ENCODE measurements at places on chromosomes 6 and 20.
A peak's percentile ranks its signal among the peaks of the same experiment; 100 is the strongest.

DNA sequence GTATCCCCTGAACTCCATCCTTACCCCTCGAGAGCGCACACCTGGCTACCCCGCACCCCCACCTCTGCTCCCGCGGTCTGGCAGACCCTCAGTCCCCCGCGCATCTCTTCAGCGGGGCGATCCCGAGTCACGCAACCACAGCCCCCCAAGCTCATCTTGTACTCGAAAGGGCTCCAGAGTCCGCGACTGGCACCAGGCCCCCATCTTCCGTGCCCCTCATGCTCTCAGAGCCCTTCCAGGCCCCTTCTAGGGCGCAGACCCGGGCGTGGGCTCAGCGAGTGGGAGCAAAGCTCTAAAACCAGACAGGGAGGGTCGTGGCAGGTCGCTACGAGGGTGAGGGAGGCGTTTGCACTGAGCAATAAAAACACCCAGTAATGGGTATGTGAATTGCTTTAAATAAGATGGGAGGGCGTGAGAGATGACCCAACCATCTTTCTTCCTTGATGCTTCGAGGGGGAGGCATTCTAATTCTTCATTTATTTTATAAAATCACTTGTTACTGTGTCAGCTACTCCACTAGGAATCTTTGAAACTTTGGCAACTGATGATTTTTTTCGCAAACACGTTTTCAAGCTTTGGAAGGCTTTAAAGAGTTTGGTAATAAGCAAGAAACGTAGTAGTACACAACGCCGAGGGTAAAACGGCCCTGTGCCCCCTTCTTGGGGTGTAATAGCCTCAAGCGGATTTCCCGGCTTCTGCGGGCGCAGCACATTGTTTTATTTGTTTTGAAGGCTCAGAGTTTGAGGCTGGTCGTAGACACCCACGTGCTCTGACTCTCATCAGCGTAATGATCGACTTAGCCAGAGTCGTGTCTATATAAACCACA lies 42.6 kb upstream of the SUPT3H start:
- DNase-seq: no peak

- no peak for DNase-seq
Observed at GRCh38 chr6:144993870-144994269, 708.7 kb downstream of the UTRN start.

GRCh38 chr6:170238741-170239565 lies 51.9 kb downstream of the DLL1 start:
- DNase-seq: no peak

DNA sequence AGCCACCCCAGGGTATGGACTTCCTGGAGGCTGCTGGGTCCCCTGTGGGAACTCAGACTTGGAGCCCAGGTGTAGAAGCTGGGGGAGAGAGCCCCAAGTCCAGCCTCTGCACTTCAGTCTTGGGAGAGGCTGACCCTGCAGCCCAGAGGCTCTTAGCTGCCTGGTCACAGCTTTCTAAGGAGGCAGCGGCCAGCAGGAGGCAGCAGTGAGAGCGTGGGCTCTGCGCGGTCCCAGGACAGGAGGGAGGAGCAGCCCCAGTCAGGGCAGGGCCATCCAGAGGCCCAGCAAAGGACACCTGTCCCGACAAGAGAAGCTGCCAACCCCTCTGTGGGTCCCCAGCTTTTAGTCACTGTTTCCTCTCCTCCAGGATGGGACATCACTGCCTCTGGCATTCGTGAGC lies 9.4 kb downstream of the TREML2 start:
- DNase-seq: no peak

GRCh38 chr20:11880680-11881079 lies 37.0 kb upstream of the BTBD3 start:
- DNase-seq: no peak

GRCh38 chr6:24838081-24838480 lies 39.4 kb upstream of the ARMH2 start:
- DNase-seq: no peak

GRCh38 chr20:51084593-51085377 lies 61.9 kb upstream of the KCNG1 start:
- DNase-seq: no peak

GRCh38 chr6:115891111-115891669 lies 169.5 kb downstream of the FRK start:
- no peak for DNase-seq

DNA sequence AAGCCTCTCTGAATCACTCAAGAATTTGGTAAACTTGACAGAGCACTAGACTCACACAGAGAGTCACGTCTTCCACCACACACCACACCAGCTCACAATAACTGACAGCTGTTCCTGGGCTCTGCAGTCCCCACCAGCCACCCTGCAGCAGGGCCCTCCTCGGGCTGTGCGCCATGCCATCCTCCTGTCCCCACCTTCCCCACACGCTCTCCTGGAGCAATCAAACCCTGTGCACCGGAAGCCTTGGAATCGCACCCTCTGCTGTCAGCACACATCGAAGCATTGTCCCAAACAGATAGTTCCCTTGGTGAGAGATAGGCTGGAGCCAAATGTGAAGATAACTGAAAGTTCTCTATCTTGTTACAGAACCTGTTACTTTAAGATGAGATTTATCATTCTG lies 191.0 kb downstream of the TBXT start:
- no peak for DNase-seq

DNA sequence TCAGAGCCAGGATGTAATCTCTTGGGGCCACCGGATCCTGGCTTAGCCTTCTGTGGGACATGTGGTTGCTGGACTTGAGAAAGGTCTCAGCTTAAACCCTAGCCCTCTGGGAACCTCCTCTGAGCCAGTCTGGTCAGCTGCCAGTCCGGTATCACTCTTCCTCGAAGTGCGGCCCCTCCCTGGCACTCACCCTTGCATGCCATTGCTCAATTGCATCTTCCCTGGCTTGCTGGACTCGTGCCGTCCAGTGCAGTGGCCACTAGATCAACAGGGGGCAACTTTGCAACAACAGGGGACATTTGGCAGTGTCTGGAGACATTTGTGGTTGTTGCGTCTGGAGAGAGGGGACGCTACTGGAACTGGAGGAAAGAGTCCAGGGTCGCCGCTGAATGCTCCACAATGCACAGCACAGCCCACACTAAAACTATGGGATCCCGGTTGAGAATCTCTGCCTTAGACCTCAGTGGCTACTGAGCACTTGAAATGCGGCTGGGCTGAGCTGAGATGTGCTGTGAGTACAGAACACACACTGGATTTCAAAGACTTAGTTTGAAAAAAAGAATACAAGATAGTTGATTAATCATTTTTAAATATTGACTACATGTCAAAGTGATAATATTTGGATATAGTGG lies 152.1 kb downstream of the TFAP2C start:
- DNase-seq: no peak

DNA sequence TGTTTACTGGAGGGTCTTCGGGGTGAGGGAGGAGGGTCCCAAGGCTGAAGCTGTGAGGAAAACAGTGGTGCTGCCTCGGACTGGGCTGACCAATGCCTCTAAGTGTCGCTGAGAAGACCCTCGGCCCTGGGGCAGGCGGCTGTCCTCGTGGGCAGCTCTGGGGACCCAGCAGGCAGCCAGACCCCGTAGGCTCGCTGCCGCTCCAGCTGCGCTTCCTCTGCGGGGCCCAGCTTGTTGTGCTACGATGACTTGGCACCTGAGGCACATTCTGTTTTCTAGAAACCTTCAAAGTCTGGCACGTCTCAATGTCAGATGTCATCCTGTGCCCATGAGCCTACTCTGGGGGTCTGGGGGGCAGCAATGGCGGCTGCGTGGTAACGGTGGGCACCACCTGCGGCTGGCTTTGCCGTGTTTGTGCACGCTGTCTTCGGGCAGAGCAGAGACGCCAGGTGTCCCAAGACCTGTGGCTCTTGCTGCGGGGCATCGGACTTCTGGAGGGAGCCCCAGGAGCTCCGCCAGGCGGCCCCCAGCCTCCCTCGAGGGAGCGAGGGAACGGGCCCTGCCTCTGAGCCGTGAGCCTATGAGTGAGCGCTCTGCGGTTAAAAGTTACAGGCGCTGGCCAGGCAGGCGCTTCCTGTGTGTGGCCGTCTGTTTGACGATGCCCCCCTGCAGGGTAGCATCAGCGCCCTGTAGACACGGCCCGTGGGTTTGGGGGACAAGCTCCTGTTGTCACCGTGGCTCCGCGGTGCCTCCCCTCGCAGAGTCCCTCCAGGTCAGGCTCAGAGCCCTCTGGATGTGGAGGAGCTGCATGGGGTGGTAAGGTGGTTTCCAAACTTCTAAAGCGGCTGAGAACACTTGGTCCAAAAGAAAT lies 6.8 kb downstream of the SLC17A9 start:
- no peak for DNase-seq

- DNase-seq: no peak
Observed at GRCh38 chr6:166418691-166419143, 36.0 kb upstream of the MPC1 start.

DNA sequence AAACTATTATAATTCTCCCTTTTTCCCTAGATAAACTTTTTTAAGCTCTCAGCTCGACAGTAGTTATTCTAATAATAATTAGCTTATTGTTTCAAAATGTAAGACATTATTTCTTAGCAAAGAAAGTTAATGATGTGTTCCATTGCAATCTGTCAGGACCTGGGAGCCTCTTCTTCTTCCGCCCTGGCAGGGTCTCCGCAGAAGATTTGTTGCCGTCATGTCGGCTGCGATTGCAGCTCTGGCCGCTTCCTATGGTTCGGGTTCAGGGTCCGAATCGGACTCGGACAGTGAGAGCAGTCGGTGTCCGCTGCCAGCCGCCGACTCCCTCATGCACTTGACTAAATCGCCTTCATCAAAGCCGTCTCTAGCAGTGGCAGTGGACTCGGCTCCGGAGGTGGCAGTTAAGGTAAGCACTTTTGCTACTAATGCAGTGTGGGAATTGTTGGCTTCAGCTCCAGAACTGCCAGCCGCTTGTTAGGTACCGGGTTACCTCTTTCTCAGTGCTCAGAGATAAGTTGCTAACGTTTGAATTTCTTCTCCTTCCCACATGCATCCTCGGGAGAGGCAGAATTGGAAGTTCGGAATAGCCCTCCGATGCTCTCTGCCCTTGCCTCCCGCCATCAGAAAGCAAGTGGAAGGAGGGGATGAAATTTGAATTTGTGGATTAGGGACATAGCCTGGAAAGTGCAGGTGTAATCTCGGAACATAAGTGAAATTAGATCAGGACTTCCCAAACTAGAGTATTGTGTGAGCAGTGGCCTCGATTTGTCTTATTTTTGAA lies at the start of gene CDC40:
Gene CDC40, plus strand, starts transcription at position 200 of the 781 bp plus-strand sequence. Its CDS starts 18 bp downstream, at position 218.
- peak; percentile 28 for DNase-seq

Data from activated CD4-positive, CD25-positive, alpha-beta regulatory T cell treated with anti-CD3 and anti-CD28 coated beads, Interleukin-2, amount 50 U/mL, for 16 hours (primary cell).